ENCODE measurements at places on chromosomes 4 and X. TPM values are rescaled to one million over a fixed set of nuclear protein-coding genes. Genes with fewer than 3 reads are reported as not detected.

Gene DCHS2
- polyA plus RNA-seq: 0.54 TPM

Gene CHM
- polyA plus RNA-seq: 4.0 TPM

DNA sequence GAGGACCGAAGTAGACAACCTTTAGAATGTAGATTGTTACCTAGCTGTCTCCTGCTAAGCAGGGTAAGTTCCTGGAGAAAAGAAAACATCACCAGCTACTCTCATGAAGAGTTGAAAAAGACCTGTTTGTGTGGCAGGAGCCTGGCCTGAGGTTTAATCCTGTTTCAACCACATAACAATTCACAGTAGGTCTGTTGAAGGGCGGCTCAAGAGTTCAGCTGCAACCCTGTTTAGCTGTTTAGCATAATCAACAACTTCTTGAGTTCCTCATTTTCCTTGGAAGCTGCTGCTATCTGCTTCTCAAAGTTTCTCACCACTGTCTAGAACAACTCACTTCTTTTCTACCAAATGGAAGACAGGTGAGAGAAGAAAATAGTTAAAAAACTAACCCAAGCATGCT lies 170.4 kb upstream of the TET2 start:
- no peak for DNase-seq

DNA sequence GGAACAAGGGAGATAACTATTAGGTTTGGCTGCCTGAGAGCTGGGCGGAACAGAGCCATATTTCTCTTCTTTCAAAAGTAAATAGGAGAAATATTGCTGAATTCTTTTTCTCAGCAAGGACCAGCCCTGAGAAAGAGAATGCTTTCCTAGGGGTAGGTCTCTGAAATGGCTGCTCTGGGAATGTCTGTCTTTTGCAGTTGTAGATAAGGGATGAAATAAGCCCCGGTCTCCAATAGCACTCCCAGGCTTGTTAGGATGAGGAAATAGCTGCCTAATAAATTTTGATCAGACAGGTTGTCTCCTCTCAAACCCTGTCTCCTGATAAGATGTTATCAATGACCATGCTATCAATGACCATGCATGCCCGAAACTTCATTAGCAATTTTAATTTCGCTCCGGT lies 207.8 kb upstream of the KIT start:
- DNase-seq: no peak

GRCh38 chr4:36027203-36027602 lies 217.1 kb downstream of the ARAP2 start:
- no peak for DNase-seq

- no peak for DNase-seq
Measured at GRCh38 chr4:66300336-66300934, 630.1 kb upstream of the EPHA5 start.

GRCh38 chr4:141193516-141194034 lies 27.1 kb upstream of the ZNF330 start:
- DNase-seq: no peak

DNA sequence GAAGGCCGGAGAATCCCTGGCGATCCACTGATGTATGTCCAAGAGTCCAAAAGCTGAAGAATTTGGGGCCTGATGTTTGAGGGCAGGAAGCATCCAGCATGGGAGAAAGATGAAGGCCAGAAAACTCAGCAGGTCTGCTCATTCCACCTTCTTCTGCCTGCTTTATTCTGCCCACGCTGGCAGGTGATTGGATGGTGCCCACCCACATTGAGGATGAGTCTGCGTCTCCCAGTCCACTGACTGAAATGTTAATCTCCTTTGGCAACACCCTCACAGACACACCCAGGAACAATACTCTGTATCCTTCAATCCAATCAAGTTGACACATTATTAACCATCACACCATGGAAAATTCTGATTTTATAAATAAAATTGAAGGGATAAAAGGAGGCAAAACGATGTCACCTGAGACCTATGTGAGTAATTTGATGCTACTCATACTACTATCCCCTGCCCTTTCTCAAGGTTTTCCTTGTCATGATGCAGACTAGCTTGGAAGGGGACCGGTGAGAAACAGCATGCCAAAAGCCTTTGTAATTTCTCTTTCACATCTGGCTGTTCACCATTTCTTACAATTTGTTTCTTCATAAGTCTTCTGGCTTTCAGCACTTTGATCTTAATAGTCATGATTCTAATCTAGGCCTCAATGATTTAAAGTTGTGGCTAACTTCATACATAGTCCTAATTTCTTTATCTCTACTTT lies 9.7 kb upstream of the PYURF start:
- no peak for DNase-seq

Data from H1 (cell line).